ENCODE measurements at places on chromosomes 2 and 18.

- no peak for DNase-seq
These were observed 530.3 kb upstream of the FSIP2 start for GRCh38 chr2:185208261-185208660.

GRCh38 chr18:13810950-13811485, 12.9 kb upstream of the MC5R start:
- DNase-seq: no peak

- DNase-seq: no peak
These were observed 32.1 kb downstream of the HJURP start for GRCh38 chr2:233822101-233822771.

DNA sequence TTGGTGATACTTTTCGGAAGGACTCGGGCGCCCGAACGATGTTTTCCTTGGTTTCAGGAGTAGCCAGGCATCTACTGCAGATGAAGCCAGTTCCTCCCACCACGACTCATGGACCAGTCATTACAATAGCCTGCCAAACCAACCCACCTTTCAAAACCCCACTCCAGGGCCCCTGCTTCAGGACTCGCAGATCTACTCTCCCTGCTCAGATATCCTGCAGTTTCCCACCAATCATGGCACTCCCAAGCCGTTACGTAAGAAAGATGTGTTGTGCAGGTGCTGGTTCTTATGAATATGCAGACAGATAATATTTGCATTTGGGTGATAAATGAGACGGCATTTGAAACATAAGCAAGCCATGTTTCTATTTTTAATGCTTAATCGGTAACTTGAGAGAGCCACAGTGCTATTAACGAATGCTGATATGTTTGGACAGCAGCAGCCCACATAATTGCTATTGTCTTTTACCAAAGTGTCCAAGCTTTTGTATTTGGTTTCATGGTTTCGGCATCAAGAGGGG, 3.5 kb upstream of the CYS1 start:
- DNase-seq: no peak

DNA sequence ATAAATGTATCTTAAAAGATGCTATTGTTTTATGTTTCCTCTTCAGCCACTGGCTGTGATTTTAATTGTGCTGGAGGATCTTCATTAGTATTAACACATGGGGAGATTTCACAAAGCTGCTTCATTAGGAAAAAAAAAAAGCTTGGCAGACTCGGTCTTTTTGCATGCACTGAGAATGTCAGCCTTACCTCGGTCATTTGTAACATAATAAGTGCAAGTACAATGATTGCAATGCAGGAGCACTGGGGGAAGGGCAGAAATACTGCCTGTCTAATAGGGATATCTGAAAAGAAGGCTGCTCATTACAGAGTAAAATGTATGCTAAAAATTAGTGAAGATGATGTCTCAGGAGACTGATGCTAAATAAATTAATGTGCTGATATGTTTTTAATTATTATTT, 1.3 kb upstream of the BAZ2B start:
- no peak for DNase-seq

DNA sequence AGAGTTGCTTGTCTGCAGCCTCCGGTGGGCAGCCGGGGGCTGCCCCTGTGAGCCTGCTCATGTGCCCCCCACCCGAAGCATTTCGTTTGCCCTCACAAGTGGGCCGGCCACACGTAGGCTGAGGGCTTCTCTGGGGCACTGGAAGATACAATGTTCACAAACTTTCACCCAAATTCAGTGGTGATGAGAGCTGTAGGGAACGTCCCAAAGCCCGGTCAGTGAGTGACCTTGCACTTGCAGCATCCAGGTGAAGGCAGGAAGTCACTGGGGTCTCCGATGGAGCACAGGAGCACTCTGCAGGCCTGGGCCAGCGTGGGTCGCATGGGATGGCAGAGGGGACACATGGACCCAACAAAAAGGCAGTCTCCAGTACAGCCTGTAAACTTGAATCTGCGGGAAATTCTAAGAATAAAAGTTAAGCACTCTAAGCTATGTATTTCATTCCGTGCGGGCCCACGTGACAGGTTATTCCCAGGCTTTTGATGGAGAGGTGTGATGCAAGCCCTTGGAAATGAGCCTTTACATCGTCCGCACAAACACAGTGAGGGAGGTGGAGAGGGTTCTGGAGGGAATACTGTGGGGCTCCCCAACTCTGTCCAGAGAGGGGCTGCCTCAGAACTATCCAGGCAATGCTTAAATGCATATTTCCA, 42.5 kb downstream of the CNGA3 start:
- no peak for DNase-seq

DNA sequence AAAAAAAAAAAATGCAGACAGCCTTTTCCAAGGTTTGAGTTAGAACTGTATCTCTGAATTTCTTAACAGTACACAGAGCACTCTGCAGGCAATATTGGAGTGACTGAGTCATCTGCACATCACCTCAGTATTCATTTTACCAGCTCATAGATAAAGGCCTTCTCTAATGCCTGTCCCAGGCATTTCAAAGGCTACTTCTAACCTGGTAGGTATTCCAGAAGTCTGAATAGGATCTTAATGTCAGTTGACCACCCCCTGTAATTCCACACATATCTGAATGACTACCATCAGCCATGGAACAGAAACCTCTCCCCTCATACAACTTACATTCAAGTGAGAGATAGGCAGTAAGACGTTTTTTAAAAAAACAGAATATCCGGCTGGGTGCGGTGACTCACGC, 9.0 kb downstream of the METTL21A start:
- no peak for DNase-seq

GRCh38 chr2:241900251-241901017, 30.9 kb downstream of the RTP5 start:
- DNase-seq: no peak

- DNase-seq: no peak
These were observed 47.2 kb downstream of the CDC42EP3 start for GRCh38 chr2:37623971-37624900.

- DNase-seq: no peak
These were observed 8.9 kb upstream of the SKOR2 start for GRCh38 chr18:47260120-47260923.

DNA sequence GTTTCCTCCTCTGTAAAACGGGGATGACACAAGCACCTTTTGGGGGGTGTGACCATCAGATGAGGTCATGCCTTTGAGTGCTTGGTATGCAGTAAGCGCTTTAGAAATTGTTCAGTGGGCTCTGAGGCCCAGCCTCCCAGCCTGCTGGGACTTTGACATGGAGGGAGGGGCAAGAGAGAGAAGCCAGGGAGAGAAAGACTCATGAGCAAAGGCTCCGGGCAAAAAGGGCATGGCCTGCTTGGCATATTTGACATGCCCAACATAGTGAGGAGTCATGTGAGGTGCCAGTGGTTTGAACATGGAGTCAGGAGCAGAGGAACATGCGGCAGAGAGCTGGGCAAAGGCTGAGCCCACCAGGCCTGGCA, 14.0 kb downstream of the TNS1 start:
- no peak for DNase-seq

DNA sequence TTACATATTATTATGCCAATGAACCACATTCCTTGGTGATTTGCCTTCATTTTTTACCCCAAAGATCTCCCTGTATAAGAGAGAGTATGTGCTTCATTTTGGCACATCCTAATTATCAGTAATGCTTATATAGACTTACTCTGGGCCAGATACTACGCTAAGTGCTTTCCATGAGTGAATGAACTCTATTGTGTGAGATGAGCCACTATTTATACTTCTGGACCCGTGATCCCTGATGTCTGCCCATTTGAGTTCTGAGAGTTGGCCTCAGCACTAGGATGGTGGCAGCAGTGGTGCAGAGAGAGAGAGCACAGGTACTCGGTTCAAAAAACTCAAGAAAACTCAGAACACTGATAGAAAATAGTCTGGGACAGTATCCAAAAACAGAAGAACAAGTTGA, 17.4 kb upstream of the KCMF1 start:
- no peak for DNase-seq

GRCh38 chr2:11073251-11073650, 82.0 kb upstream of the SLC66A3 start:
- no peak for DNase-seq

DNA sequence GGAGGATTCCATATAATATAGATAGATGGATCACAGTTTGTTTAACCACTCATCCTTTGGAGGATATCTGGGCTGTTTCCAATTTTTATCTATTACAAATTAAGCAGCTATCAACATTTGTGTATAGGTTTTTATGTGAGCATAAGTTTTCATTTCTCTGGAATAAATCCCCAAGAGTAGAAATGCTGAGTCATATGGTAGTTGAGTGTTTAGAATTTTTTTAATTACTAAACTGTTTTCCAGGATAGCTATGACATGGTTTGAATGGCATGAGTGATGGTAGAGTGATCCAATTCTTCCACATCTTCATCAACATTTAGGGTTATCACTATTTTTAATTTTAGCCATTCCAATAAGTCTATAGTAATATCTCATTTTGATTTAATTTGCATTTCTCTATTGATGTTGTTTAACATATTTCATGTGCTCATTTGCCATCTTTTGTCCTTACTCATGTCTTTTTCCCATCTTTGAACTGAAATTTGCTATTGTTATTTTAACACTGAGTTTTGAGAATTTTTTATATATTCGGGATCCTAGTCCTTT, 31.4 kb downstream of the ABCB11 start:
- DNase-seq: no peak

- DNase-seq: no peak
These were observed 36.6 kb upstream of the IKZF2 start for GRCh38 chr2:213187833-213188532.

GRCh38 chr18:58980991-58981390, 116.3 kb downstream of the ZNF532 start:
- no peak for DNase-seq

DNA sequence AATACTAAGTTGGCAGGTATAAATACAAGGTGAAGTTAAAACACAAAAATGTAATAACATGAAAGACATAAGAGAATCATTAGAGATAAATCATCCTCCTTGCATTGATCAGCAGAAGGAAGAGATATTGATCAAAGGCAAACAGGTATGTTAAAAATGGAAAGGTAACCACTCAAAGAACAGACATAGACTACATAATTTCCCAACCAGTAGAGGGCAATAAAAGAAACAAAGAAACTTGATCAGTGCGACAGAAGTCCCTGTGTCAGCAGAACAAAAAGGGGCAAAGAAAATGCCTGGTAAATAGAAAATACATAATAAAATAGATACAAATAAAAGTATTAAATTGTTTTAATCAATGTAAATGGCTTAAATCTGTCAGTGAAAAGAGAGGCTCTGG, 53.6 kb downstream of the FAM228A start:
- no peak for DNase-seq

DNA sequence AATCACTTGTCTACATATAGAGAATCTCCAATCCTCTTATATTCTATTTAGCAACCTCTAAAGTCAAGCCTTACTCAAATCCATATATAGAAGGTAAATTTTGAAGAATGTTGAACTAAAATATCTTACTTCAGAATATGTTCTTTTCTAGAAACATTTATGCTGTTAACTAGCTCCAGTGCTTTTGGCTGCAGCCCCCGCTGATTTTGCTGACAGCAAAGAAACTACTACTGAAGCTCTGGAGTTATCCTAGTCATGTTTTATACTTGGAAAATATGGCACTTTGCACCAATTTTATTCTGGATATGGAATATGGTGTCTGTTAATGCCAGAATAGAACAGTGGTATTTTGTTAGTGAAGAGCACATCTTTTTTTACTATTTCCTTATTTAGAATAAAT, 212.4 kb upstream of the FSIP2 start:
- no peak for DNase-seq

DNA sequence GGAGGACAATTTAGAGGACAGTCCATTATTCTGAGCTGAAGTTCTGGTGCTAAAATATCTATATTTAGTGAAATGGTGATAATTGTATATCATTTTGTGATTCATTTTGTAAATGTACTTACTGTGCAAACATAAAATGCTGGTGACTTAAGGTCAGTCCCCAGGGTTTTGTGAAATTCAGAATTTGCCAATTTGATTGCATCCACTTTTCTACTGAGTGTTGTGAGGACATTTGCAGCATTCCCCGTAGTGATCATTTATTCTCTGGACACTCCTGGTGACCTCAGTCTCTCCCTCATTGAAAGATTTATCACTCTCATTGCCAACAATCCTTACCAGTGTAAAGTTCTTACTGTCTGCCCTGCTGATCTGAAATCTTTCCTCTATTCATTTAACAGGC, 98.2 kb downstream of the SOCS6 start:
- DNase-seq: no peak

DNA sequence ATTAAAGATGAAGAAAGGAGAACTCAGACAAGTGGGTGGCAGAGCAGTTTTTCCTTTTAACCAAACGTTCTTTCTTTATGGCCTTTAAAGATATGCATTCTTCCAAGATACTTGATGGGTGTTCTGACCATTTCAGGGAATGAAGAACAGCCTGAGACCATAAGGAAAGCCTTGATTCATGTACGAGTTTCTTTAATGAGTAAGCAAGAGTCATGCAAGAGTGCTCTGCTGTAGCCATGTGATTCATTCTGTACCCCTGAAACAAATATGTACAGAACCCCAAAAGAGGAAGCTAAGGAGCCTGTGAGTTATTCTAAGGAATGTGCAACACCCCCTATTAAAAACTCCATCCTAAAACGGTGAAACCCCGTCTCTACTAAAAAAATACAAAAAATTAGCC, 372.8 kb downstream of the MTX2 start:
- no peak for DNase-seq

- DNase-seq: no peak
These were observed 2.0 kb downstream of the XPO1 start for GRCh38 chr2:61536180-61536571.

GRCh38 chr2:191421950-191422349, 176.7 kb downstream of the MYO1B start:
- no peak for DNase-seq

GRCh38 chr18:61542596-61542995, 209.4 kb downstream of the CDH20 start:
- DNase-seq: no peak

GRCh38 chr2:881204-881918, 69.3 kb upstream of the SNTG2 start:
- no peak for DNase-seq

DNA sequence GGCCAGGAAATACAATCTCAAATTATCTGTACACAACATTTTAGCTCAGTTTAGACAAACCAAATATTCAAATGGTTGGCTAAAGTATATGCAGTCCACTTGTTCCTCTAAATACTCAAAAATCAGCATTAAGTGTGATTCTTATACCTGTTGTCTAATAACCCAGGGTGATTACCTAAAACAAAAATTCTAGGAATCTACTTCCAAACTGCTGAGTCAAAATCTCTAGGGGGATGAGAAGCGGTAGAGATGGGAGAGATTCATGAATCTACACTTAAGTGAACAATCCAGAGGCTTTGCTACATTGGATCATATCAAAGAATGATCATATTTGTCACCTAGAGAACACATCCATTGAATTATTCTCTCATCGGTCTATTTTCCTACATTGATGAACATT, 420.9 kb upstream of the PKDCC start:
- no peak for DNase-seq

DNA sequence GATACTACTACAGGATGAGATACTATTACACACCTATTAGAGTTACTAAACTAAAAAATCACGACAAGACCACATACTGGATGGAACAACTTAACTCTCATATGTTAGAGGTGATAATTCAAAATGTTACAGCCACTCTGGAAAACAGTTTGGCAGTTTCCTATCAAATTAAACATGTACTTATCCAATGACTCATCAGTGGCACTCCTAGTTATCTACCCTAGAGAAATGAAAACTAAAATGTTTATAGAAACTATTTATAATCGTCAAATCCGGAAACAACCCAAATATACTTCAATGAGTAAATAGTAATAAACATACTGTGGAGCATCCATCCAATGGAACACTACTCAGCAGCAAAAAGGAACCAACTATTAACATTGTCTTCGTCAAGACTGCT, 137.0 kb upstream of the RBBP8 start:
- DNase-seq: no peak
